ENCODE measurements at places on chromosomes 11 and 22.

DNA sequence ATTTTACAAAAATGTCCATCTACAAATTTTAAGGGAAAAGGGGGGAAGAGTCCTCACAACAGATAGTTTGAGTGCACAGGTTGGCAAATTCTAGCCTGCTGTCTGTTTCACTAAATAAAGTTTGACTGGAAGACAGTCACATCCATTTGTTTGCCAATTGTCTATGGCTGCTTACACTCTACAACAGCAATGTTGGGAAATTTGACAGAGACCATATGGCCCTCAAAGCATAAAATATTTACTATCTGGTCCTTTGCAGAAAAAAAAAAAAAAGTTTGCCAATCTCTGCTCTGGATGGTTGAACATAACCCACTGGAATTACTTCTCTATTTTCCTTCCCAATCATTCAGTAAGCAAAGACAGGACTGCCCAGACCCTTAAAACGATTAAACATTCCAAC, 88.2 kb downstream of the FCHSD2 start:
- no peak for DNase-seq

DNA sequence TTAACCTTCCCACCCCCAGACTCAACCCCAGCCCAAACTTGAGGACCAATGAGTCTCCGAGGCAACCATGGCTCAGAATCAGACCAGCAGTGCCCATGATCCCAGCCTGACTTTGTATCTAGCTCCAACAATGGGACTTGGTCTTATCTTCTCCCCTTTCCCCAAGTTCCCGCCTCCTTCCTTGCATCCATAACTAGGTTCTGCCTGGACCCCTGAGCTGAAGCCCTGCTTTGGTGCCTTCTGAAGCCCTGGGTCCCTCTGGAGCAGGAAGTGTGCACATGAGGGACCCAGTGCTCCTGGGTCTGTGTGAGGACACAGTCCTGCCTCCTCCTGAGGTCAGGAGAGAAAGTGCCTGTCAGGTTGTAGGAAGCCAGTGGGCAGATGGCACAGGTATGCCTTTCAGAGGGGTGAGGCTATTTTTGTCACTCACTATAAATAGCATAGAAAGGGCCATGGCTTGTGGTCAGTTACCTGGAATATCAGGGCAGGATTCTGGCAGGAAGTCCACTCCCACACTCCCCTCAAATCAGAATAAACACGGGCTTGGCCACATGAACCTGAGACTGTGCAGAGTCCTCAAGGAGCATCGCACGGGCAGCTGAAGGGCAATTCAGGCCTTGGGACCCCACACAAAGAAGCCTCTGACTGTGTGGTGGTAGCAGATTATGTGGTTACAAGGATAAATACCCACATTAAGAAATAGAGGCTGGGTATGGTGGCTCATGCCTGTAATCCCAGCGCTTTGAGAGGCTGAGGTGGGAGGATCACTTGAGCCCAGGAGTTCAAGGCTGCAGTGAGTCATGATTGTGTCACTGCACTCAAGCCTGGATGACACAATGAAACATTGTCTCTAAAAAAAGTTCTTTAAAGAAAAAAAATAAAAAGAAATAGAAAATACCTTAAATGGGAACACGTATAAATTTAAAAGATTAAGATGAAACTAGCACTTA, 27.4 kb downstream of the RCN1 start:
- DNase-seq, result no peak

- no peak for DNase-seq
These were observed 397 bp downstream of the OR52N2 start for GRCh38 chr11:5809122-5809519.

DNA sequence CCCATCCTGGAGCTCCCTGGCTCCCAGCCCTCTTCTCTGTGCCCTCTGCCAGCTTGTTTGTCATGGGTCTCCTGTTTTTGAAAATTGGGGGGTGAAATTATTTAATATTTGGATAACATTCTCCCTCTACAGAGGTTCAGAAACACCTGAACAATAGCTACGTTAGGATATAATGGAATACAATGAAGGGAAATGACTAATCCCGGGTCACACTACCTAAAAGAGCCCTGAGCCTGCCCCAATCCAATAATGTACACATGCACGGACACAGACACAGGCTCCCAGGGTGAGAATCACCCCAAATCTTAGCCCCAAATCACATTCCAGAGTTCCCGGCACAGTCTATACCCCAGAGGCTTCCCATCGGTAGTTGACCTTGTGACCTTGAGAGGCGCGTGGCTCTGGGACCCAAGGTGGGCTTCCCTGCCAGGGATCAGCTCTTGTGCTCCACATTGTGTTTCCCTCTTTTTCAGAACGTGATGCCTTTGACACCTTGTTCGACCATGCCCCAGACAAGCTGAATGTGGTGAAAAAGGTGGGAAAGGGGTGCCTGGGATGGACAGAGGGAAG, 135.5 kb downstream of the PARVA start:
- DNase-seq, result no peak

DNA sequence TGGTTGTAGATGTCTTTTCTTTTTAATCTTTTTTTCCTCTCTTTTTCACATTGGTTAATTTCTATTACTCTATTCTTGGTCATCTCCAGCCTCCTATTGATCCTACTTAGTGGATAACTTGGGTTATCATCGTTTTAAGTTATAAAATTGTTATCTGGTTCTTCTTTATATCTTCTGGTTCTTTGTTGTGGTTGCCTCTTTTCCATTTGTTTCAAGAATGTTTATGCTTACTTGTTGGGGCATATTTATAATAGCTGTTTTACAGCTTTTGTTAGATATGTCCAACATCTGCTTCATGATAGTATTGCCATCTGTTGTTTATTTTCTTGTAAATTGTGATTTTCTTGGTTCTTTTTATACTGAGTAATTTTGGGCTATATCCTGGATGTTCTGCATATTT, 1429.6 kb downstream of the TBC1D22A start:
- no peak for DNase-seq

GRCh38 chr11:44927174-44927661, 23.5 kb downstream of the TP53I11 start:
- DNase-seq, result peak; percentile 36

DNA sequence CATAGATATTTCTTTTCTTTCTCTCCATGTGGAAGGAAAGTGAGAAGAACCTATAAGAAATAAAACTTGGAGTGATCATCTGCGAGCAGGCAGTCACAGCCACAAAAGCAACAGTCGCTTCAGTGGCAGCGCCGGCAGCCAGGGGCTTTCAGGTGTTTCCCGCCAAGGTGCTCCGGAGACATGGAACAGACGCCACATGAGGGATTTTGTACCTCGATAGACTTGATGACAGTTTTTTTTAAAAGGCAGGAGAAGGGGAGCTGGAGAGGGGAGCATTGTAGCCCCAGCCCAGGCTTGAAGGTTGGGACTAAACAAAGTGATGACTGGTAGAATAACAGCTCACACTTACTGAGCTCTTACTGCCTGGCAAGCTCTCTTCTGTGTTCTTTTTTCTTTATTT, 471.4 kb upstream of the B3GAT1 start:
- no peak for DNase-seq

GRCh38 chr22:37218771-37219411, 6.6 kb upstream of the SSTR3 start:
- peak; percentile 65 for DNase-seq

GRCh38 chr11:104490182-104490581, 326.2 kb upstream of the PDGFD start:
- no peak for DNase-seq

- no peak for DNase-seq
These were observed 45.0 kb downstream of the OR4D9 start for GRCh38 chr11:59556115-59556916.

- no peak for DNase-seq
These were observed 901.5 kb upstream of the CHORDC1 start for GRCh38 chr11:91124363-91124762.

- DNase-seq, result peak; percentile 92
These were observed at the start of gene LMF2 for GRCh38 chr22:50507421-50507990. LMF2 (minus strand) TSS chr22:50507702; CDS start chr22:50507675, 27 bp downstream.

- no peak for DNase-seq
These were observed 25.9 kb upstream of the ZBTB16 start for GRCh38 chr11:114033572-114033971.

GRCh38 chr11:78752494-78752893, 177.8 kb upstream of the NARS2 start:
- DNase-seq, result no peak

GRCh38 chr11:28877340-28877739, 769.2 kb downstream of the METTL15 start:
- DNase-seq, result no peak

Measured in GM18507 (cell line).